Stomach (tissue), 19 donors: ENCODE measurements at places on chromosomes 1 and 21.

DNA sequence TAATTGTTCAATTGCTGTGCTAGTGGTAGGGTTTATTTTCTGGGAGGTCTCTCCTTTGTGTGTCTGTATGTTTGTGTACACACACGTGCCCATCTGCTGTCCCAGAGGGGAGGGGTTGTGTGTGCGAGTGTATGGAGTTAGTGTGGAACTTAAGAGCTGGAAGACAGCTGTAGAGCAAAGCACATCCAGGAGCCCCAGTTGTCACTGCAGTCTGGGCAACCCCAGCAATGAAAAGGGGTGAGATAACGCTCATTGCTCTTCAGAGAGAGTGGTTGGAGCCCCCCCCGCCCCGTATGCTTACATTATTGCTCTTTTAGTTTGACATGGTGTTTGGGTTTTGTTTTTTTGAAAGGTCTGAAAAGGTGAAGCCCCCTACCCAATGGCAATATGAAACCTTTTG lies 36.9 kb downstream of the NCF2 start:
- no peak for DNase-seq

DNA sequence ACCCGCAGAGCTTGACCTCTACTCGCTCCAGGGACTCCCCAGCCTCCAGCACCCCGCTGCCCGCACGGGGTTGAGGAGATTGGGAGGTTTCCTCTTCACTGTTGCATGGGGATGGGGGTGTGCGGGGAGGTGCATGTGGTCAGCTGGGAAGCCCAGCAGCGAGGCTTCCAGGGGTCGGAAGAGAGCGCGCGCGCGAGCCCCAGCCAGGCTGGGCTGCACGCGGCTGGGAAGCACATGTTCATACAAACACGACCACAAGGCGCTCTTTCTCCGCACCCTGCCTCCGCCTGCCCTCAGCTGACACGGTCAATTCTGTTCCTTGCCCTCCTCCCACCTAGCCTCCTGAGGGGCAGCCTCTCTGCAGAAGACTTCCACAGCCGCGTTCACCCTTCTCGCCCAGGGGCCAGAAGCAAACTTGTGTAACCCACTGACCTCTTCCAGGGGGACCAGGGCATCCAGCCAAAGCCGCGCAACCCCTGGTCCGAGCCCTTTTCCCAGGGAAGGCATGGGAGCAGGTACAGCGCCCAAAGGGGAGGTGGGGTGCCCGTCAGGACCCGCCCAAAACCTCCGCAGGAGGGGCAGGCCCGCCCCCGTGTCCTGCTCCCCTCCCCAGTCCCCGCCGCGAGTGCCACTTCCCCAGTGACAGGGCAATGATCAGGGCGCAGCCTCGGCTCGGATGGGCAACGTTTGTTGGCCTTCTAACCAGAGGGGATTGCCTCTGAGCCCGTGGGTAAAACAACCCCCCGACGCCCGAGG lies 1.3 kb downstream of the COL24A1 start:
- no peak for DNase-seq

DNA sequence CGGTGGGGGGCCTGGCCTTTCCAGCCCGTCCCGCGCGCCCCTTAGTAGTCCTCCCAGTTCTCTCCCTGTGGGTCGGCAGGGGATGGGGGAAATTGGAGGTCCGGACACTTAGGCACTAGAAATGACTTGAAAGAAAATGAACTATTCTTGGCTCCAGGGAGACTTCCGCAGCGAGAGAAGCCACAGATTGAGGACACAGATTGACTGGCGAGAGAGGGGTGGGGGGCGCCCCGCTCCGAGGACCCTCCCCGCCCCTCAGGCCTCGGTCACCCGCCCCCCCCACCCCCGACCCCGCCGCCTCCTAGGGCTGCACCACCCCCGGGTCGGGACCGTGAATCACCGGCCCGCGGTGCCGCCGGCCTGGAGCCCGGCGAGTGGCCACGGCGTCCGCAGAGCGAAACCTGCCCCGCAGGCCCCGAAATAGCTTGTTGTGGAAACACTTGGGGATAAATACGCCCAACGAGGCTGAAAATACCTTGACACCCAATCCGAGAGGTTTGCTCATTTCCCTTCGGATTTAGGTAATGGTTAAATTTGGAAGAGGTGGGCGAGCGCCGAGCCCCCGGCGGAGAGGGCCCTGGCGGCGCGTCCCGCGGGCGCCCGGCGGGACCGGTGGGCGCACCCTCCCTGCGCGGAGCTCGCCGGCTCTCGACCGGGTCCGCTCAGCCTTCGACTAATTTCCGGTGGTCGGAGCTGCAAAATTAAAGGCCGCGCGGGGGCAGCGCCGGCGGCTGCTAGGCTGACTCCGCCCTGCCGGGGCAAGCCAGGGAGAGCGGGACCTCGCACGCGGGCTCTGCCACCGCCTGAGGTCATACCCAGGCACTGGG lies at the start of gene GFI1:
GFI1 (minus strand) TSS at position 675 of the 827 bp plus-strand sequence. CDS start 3,438 bp downstream, outside the sequence.
- peak; percentile 71 for DNase-seq

GRCh38 chr1:2402420-2402819 lies 9.9 kb downstream of the PEX10 start:
- DNase-seq = no peak

DNA sequence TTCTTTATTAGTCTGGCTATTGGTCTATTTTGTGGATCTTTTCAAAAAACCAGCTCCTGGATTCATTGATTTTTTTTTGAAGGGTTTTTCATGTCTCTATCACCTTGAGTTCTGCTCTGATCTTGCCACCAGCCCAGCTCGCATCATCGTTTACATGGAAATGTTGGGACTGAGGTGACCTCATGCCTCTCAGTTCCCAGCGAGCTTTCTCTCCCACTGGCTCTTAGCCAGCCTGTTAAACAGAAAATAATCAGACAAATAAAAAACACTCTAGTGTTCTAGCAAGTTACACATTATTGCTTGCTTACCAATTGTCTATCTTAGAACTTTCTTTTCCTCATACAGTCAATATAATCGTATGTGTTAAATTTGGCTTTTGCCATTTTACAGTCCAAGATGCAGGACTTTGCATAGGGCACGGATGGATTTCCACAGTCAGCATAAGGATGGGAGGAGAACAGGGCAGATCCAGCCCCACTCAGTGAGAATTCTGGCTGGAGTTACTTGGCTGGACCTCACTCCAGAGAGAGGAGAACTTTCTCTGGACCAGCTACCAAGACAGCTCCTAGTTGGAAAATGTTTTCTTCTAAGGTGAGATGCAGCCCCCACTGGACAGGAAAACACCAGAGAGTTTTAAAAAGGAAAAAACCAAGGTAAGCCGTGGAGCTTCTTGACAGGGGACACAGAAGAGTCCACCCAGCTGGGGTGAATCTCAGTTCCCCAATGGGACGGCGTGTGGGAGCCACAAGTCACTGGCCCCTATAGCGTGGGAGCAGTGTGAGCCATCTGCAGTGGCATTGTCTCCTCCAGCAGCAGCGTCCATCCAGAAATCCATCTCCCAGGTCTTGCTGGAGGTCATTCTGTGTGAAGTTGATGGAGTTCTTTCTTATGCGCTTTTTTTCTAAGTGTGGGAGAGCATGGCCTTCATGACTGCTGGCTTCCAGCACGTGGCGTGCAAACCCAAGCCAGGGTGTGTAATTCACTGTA lies 17.6 kb downstream of the PGBD2 start:
- DNase-seq = peak; percentile 47
